ENCODE measurements at places on chromosomes 3 and 15.

DNA sequence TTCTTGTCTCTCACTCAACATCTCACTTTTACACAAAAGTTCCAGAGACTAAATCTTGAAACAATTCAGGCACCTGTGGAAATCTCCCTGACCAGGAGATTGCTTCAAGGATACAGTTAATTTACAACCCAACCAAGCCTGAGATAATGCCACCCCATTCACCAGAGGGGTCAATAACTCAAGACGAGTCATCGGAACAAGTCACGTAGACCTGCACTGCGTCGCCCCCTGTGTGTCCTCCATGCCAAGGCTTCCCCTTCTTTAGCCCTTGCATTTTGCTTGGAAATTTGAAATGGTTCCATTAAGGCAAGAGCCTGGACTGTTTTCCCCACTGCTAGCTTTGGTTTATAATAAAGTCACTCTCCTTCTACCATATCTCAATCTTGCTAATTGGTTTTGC is 129.0 kb upstream of the NEO1 start:
- DNase-seq, result no peak

DNA sequence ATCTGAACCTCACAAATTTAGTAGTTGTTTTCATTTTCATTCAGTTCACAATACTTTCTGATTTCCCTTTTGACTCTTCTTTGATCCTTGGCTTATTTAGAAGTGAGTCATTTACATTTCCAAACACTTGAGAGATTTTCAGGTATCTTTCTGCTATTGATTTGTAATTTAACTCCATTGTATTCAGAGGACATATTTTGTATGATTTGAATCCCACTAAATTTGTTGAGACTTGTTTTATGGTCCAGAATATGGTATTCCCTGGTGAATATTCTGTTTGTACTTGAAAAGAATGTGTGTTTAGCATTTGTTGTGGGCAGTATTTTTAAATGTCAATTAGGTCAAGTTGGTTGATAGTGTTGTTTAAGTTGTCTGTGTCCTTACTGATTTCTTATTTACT is 29.6 kb downstream of the FAN1 start:
- DNase-seq, result no peak

DNA sequence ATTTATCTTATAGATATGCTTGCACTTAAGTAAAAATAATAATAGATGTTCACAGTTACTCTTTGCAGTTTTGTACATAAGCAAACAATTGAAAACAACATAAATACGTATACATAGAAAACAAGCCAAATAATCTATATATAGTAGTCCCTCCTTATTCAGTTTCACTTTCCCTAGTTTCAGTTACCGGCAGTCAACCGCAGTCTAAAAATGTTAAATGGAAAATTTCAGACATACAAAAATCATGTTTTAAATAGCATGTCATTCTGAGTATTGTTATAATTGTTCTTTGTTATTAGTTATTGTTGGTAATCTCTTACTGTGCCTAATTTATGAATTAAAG is 262.0 kb downstream of the CGGBP1 start:
- DNase-seq, result no peak

DNA sequence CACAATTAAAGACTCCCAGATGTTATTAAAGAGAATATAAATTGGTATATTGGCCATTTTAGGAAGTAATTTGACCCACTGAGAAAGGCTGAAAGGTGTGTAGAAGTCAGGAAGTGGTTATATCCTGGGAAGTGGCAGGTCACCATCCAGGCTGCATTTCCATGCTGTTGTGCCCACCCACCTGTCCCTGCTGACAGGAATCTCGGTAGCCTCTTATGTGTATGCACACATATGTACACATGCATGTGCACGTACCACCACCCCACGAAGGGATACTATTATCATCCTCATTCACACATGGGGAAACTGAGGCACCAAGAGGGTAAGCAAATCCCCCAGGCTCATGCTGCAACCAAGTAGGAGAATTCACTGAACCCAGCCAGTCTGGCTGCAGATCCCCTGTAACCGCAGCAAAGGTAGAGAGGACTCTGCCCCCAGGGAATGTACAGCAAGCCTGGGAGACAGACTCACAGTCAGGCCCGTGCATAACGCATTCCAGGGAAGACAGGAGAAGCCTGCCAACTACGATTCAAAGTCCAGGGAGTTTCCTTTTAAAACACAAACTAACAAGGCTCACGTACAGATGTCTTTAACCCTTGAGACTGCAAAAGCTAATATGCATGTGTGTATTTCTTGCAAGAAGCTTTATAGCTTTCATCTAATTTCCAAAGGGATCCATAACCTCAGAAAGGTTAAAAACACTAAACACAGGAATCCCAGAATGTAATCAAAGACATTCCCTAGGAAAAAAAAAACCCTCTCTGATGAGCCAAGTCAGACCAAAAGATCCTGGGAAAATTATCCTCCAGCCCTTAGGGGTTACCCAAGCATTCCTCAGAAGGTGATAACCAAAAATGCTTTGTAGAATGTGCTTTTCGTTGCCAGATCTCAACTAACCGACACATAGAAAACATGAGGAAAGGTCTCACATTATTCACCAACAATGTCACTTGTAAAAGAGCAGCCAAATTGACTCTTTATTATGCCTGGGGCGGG is 129.6 kb downstream of the ADAMTS17 start:
- DNase-seq, result no peak

DNA sequence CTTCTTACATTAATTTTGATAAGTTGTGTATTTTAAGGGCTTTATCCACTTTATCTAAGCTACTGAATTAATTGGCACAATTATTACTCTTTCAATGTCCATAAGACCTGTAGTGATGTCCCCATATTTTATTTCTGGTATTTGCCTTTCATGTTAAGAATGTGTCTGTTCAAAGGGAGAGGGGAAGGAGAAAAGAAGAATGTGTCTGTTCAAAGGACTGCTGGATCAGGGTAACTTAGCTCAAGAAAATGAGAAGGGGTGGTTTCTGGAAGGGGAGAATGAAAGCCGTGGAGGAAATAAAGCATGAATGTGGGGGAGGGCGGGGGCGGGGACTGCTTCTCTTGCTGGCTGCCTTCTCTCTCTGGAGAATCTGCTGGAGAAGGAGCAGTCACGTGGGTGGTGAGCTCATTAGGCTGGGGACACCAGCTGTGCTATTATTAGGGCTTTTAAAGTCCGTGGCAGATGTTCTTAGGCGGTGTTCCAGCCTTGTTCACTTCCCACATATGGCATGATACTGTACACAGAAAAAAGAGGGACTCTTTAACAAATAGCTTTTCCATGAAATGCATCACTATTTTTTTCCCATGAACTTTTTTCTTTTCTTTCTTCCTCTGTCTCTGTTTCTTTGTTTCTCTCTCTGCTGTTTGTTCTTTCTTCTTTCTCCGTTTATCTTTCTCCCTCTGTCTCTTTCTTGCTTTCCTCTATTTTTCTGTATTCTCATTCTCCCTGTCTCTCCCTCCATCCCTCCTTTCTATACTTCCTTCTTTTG is 63.7 kb upstream of the ULK4 start:
- DNase-seq, result no peak

GRCh38 chr3:42292009-42292408 is 26.0 kb upstream of the CCK start:
- no peak for DNase-seq

- no peak for DNase-seq
Observed at GRCh38 chr15:70802629-70803028, 39.3 kb upstream of the UACA start.

DNA sequence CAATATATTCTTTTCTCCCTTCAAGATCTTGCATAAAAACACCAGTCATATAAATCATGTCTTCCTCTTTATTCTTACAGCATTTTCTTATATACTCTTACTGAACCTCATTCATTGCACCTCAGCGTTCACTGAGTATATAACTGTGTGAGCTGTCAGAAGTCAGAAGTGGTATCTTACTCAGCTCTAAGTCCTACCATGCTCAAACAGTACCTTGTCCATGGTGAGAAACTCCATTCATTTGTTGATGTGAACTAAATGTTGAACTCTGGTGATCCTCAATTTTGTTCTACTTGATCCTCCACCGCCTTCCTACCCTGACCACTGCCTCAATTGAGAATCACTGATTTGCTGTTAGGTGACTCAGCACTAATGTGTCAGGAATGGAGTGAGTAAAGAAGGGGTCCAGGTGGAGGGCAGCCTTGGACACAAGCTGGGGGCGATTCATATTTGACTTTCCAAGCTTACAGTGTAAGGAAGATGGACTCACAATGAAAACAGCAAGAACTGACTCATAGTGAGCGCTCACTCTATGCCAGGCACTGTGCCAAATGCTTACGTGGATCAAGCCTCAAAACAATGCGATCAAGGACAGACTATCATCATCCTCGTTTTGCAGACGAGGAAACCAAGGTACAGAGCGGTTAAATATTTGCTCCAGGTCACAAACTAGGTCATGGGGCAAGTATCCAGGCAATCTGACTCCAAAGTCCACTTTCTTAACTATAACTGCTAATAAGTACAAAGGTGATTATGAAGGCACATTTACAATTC is 13.5 kb upstream of the ZFYVE19 start:
- no peak for DNase-seq

- DNase-seq, result no peak
Observed at GRCh38 chr3:66404903-66405700, 95.7 kb downstream of the LRIG1 start.

DNA sequence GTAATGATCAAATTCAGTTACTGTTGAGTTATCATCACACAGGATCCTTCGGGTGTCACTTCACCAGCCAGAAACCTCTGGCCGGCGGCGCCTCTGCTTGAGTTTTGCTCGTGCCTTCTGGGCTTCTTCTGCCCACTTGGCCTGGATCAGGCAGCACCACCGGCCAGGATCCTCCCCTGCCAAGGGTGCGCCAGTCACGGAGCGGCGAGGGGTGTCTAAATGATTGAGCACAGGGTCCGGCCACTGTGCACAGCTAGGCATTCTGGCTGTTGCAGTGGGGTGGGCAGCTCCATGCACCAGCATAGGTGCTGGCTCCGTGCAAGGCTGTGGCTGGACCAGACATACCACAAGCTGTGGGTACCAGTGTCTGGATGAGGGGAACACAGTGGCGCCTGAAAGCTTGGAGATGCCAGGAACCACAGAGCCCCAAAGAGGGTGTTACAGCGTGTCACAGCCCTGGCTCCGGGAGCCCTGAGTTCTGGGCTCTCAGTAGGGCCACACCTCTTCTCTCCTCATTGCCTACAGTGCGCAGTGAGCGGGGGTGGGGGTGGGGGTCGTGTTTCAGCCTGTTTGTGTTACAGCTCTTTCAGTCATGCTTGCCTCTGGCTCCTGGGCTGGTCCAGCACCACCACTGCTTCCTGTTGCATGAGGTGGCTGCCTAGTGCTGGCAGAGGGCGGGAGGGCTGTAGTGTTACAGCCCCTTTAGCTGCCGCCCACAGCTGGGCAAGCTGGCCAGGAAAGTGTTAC is 169.4 kb downstream of the FNDC3B start:
- DNase-seq, result no peak

DNA sequence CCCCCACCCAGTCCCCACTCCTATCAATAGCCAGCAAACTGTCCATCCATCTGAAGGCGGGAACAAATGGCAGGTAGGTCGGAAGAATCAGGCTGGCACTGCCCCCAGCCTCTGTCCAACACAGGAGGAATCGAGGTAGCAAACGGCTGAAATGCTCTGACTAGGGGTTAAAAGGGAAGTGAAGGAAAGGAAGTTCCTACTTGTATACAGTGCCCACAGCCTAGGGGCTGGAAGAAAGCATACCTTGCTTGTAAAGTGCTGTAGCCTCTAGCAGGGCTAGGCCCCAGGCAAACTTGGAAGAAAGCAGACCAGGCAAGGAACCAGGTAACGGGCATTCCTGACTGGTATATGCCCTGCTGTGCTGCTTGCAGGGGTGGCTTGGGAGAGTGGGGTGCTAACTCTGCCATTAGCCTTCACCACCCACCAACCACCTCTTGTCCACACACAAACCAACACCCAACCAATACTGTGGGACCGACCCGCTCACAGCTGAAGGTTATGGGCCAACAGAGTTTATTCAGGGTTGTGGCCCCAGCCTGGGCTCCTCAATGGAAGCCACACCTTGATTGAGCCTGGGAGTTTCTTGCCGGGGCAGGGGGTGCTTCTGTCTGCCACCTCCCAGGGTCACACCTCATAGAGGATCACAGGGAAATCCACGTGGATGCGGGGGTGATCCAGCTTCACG is 2.4 kb downstream of the TUSC2 start:
- no peak for DNase-seq

GRCh38 chr3:184771301-184772127 is 40.5 kb upstream of the VPS8 start:
- no peak for DNase-seq

- DNase-seq, result no peak
Observed at GRCh38 chr3:195802261-195802701, 9.4 kb downstream of the MUC4 start.

- no peak for DNase-seq
Observed at GRCh38 chr3:80643421-80643820, 875.6 kb upstream of the ROBO1 start.

GRCh38 chr3:197746801-197747237 is 2.9 kb upstream of the FYTTD1 start:
- no peak for DNase-seq

- DNase-seq, result no peak
Observed at GRCh38 chr3:123271466-123272159, 69.9 kb downstream of the SEC22A start.

- no peak for DNase-seq
Observed at GRCh38 chr15:64521201-64521600, 60.8 kb downstream of the ZNF609 start.

GRCh38 chr3:14549256-14549919 is 9.2 kb upstream of the GRIP2 start:
- DNase-seq, result no peak

DNA sequence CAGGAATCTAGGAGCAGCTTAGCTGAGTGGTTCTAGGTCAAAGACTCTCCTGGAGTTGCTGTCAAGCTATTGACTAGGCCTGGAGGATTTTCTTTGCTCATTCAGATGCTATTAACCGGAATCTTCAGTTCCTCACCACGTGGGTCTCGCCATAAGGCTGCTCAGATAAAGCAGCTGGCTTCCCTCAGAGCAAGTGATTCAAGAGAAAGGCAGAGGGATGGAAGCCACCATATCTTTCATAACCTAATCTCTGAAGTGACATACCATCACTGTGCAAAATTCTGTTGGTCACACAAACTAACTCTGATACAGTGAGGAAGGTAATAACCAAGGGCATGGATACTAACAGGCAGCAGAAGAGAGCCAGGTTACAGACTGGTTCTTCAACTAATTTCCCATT is 72.7 kb upstream of the FLNB start:
- no peak for DNase-seq

DNA sequence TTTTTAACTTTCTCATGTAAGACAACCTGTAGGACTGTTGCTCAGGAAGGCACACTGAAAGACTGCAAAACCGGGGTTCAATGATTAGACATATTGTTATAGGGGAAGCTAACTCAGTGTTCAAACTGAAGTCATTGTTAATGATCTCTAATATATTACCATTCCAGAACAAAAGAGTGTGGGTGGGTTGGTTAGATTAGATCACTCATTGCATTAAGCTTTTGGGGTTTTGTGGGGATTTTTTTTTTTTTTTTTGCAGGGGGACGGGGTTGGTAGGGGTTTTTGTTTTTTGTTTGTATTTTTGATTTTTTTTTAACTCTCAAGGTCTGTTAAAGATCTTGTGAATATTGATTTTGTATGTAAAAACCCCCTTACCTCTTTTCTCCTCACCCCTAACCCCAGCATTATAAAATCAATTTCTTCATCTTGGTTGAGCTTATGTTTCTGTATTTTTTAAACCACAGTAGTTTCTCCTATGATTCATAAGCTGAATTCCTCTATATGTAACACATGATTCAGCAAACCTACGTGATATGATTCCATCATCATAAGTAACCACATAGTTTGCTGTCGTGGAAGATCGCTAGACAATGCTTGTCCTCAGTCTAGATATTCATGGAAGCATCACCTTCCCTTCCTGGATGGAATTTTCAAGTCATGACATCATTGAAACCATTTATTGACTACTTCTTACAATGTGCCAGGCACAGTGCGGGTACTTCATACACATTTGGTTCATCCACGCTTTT is 544.1 kb upstream of the MDFIC2 start:
- no peak for DNase-seq
